ENCODE measurements at places on chromosomes 12 and 14. TPM values are rescaled to one million over a fixed set of nuclear protein-coding genes. Genes with fewer than 3 reads are reported as not detected.

Gene NCKAP5L
- 10.1 TPM for total RNA-seq

Gene AMIGO2
- total RNA-seq, result 69.7 TPM

Gene MMP19
- total RNA-seq, result 0.38 TPM

Gene WASHC3
- total RNA-seq, result 29.1 TPM

Gene NPAS3
- total RNA-seq, result not detected

Gene TAS2R50
- total RNA-seq, result not detected

Gene LRP1-AS
- not detected for total RNA-seq
